ENCODE measurements at places on chromosomes 2 and 18.

DNA sequence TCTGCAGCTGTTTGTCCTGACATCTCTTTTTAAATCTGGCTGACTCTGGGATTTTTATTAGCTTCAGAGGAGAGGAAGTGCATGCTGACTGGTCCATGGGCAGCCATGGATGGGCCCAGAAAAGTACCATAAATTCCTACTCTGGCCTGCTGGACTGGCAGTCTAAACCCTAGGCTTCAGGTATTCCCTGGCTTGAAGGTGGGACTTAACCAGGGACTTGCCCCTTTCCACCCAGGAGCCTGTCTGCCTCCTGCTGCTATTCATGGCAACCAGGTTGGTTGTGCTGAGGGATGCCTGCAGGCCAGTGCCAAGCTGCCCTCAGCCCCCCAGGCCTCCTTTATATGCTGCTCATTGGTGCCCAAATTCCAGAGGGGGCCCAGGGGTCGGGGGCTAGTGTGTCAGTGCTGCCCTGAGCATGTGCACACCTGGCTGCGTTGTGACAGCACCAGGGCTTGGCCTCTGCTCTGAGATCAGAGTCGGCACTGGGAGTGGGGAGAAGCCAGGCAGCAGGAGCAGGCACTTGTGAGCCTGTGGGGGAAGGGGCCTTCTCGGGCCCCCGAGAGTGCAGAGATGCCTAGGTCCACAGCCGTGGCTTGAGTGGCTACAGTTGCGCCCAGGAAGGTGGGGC lies 195.7 kb upstream of the TFPI start:
- DNase-seq = no peak

- DNase-seq = no peak
Observed at GRCh38 chr2:234957834-234958135, 6.0 kb downstream of the SH3BP4 start.

GRCh38 chr2:196758474-196759377 lies 40.8 kb downstream of the GTF3C3 start:
- peak; percentile 35 for DNase-seq

DNA sequence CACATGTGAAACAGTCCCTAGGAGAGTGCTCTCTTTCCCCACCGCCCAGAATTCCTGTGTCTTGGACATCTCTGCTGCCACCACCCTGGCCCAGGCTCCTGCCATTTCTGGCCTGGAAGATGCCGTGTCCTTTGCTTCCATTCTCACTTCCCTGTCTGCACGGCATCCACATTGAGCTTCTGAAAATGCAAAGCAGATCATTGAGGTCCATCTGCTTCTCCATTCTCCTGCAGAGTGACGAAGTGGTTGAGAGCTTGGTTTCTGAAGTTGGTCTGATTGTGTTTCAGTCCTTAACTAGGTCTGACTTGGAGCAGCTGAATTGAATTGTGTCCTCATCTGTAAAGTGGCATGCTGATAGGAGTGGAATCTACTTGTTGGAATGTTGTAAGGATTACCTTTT lies 98.7 kb upstream of the MGAT5 start:
- no peak for DNase-seq

GRCh38 chr2:119416299-119416923 lies 15.2 kb upstream of the TMEM37 start:
- no peak for DNase-seq

- peak; percentile 39 for DNase-seq
Observed at GRCh38 chr2:20925265-20925889, 102.5 kb upstream of the LDAH start.

GRCh38 chr2:188338463-188338862 lies 46.8 kb downstream of the GULP1 start:
- DNase-seq = no peak

- DNase-seq = no peak
Observed at GRCh38 chr2:215968499-215968898, 44.9 kb downstream of the MREG start.

GRCh38 chr2:22153931-22154613 lies 1030.3 kb downstream of the TDRD15 start:
- DNase-seq = no peak

DNA sequence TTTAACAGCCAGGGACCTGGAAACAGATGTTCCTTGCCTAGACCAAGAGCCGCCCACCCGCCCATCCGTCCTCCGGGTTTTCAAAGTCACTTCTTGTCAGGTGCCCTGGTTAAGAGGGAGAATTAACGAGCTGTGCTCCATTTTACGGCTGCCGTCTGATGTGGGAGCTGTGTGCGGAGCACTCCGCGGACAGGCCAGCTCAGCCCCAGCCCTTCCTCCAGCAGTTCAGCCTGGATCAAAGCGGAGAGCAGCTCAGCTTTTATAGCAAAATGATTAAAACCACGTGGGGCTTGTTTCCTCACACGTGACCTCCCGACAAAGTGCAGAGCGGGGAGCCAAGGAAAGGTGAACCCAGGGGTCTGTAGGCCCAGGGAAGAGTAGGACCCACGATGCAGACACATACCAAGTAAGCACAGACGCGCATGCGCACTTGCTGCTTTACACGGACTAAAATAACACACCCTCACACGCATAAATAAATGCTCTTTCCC lies 46.1 kb upstream of the PKDCC start:
- DNase-seq = no peak

DNA sequence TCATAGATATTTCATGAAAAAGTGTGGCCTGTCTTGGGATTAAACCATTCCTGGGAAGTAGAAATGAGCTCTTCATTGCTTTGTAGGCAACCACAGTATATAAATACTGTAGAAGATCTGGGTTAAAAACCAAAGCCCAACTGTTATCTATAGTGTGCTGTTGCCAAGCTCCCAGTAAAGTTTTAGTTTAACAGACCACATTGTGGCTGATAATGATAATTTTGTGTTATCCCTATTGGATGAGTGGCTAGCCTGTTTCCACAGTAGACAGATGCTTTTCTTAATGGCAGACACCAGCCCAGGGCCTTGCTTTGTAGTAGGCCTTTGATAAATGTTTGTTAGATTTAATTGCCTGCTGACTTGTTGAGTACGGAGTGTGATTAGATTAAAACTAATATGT lies 52.1 kb downstream of the FMNL2 start:
- DNase-seq = peak; percentile 55

DNA sequence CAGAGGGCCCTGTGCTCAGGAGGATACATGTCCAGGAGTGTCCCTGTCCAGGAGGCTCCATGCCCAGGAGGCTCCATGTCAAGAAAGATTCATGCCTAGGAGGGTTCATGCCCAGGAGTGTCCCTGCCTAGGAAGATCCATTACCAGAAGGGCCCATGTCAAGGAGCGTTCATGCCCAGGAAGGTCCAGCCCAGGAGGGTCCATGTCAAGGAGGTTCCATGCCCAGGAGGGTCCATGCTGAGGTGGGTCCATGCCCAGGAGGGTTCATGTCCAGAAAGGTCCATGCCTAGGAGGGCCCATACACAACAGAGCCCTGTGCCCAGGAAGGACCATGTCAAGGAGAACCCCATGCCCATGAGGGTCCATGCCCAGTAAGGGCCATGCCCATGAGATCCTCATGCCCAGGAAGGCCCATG lies 7.0 kb downstream of the GPR35 start:
- no peak for DNase-seq

- no peak for DNase-seq
Observed at GRCh38 chr2:33130544-33130943, 183.8 kb downstream of the LTBP1 start.

DNA sequence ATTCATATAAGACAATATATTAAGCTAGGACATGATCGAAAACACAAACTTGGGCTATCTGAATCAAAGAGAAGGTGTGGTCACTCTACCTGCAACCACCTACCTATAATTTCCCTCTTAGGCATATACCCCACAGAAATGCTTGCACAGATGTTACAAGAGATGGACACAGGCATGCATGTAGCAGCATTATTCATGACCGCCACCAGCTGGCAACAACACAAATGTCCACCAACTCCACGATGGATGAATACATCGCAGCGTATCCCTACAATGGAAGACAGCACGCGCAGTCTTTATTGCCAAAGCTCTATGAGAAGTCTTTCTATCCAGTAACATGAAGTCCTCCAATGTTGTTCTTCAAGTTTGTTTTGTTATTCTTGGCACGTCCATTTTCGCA lies 90.8 kb downstream of the ARL4C start:
- DNase-seq = no peak

GRCh38 chr18:13483316-13484270 lies 242.8 kb downstream of the FAM210A start:
- DNase-seq = no peak

DNA sequence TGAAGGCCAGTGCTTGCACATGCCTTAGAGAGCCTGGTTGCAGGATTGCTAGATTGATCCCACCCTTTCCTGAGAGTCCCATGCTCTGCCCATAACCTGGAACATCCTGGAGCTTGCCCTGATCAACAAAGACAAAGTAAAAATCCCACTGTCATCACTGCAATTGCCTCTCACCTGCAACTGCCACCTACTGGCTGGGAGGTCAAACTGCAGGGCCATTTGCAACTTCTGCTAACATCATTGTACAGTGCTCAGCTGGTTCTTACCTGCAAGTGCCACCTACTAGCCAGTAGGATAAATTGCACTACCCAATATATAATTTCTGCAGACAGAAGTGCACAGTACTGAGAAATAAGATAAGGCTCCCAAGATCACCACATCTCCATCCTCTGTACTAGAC lies 947.5 kb downstream of the CPS1 start:
- DNase-seq = no peak

GRCh38 chr2:209499069-209499468 lies 75.2 kb downstream of the MAP2 start:
- no peak for DNase-seq

DNA sequence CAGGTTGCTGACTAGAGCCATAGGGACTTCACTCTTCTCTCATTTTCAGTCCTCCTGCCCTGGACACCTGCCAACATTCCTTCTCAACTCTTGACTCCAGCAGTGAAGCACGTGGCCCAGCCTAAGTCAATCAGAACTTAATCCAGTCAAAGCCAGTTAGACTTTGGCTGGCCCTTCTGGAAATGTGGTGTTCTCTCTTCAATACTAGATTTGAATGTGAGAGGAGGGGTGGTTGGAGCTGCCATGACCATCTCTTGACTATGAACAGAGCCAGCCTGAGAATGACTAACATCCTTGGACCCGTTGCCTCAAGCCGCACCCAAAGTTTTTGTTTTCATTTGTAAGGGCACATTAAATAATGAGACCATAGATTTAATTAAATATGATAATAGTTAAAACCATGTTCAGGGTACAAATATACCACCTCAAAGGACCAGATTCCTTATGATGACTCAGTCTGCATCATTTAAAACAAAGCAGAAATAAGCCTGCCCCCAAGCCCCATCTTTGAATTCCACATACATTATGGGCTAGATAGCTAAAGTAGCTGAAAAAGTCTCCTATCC lies 49.7 kb upstream of the RASGRP3 start:
- DNase-seq = peak; percentile 8

DNA sequence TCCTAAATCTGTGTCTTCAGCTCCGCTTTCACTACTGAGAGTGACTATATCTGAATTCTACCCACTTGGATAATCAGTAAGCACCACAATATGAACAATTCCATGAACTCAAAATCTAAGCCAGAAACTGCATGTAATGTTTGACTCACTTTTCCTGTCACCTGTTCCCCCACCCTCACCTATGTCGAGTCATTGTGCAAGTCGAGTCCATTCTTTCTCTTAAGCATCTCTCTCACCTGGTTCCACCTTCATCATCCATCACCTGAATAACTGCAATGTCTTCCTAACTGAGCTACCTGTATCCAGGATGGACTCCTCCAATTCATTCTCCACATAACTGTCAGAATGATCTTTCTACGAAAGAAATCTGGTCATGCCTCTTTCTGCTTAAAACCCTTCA lies 58.2 kb downstream of the PPP1R1C start:
- no peak for DNase-seq

GRCh38 chr2:101401326-101401665 lies 14.0 kb upstream of the CREG2 start:
- no peak for DNase-seq

GRCh38 chr2:11254100-11254536 lies 90.3 kb downstream of the ROCK2 start:
- no peak for DNase-seq

GRCh38 chr2:133438848-133439564 lies 129.3 kb downstream of the NCKAP5 start:
- DNase-seq = no peak

- no peak for DNase-seq
Observed at GRCh38 chr2:35960596-35960995, 395.0 kb upstream of the CRIM1 start.

GRCh38 chr2:66101206-66101605 lies 333.7 kb upstream of the MEIS1 start:
- DNase-seq = no peak

DNA sequence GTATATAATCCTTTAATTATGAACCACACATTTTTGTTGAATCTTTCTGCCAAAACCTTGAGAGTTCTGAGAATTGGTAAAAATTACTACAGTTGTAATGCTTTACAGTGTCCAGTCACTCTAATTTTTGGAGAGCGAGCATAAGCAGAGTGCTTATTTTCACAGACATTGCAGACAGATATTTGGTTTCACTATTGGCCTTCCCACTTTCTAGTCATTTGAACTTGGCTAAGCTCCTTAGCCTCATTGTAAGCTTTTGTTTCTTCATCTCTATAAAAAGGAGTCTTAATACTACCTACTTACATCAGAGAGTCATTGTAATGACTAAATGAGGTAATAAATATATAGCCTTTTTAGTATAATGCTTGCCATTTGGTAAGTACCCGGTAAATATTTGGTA lies 80.4 kb downstream of the LCLAT1 start:
- no peak for DNase-seq

- no peak for DNase-seq
Observed at GRCh38 chr2:30705056-30705455, 102.2 kb downstream of the CAPN13 start.

DNA sequence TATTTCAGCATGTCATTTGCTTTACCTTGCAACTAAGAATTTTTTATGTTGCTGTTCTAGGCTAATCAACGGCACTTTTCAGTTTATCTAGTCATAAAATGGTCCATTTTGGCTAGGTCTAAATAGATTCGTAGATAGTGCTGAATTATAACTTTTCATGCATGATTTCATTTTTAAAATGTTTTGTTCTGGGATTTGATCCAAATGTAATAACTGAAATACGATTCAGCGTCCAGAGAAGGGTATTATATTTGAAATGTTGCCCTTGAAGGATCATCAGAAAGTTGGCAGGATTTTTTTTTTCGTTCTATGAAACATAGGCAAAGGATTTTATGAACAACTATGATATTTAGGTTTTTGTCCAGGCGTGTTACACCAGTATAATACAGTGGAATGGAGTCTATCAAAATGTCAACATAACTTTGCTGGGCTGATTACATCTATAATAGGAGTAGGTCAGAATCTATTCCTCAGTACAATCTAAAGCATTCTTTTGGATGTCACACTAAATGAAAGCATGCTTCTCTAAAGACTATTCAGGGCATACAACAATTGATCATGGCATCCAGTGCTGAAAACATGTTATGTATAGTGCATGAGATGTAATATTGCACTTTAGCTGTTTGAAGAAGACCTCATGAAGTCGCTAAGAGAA lies 24.8 kb downstream of the TTC27 start:
- no peak for DNase-seq

GRCh38 chr2:171521361-171522051 lies 768 bp upstream of the CYBRD1 start:
- no peak for DNase-seq

- DNase-seq = no peak
Observed at GRCh38 chr18:69691008-69691760, 256.5 kb downstream of the CD226 start.
